ENCODE measurements at places on chromosomes 13 and 19. TPM values are rescaled to one million over a fixed set of nuclear protein-coding genes. Genes with fewer than 3 reads are reported as not detected.

Gene HSPB6
- total RNA-seq, result 251 TPM

Gene RXFP2
- total RNA-seq, result not detected

DNA sequence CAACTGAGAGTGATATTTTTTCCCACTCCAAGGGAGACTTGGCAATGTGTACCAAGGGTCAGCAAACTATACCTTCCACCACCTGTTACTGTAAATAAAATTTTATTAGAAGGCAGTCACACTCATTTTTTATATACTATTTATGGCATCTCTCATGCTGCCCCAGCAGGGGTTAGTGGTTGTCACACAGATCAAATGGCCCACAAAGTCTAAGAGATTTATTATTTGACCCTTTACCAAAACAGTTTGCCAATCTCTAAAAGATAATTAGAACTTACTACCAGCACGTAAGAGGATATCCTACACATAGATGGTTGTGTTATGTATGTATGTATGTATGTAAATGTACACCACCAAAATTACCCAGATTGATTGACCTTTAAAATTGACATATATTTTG, 185.1 kb downstream of the PRR20E start:
- no peak for DNase-seq

- DNase-seq, result no peak
Measured at GRCh38 chr19:7455600-7456296, 33.1 kb downstream of the PEX11G start.

DNA sequence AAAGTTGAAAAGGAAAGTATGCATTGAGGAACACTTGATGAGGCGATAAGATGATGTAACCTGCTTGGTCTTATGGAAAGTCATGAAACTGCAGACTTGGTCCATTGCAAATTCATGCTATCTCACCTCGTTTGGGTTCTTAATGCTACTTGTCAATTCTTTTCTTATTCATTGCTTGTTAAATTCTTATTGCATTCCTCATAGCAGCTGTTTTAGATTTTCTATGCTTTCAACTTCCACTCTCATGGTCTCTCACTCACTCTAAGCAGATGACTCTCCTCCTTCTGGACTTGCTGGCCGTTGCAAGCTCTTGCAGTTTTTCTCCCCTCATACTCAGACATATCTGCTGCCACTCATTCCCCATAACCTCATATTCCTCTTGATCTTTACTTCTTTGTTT, 67.8 kb upstream of the CSNK1A1L start:
- no peak for DNase-seq

Gene PLVAP
- total RNA-seq, result 102 TPM

Gene ZNF45
- 8.4 TPM for total RNA-seq

GRCh38 chr13:110197471-110197870, 109.5 kb downstream of the COL4A1 start:
- DNase-seq, result no peak

- no peak for DNase-seq
Measured at GRCh38 chr19:14119146-14119545, 1.6 kb upstream of the PRKACA start.

DNA sequence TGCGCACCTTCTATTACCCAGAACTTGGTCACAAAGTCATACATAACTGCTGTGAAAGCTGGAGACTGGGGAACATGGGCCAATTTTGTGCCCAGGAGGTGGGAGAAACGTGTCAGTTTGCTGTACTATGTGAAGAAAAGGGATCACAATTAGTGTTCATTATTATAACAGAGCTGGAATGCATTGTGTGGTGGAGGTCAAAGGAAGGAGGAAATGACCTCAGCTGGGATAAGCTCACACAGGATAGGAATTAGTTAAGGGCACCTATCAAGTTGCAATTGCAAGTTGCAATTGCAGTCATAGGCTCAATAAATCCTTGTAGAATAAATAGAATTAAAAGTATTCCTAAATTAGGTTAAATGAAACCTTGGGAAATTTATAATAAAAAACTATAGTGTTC, 103.9 kb upstream of the OBI1 start:
- no peak for DNase-seq

DNA sequence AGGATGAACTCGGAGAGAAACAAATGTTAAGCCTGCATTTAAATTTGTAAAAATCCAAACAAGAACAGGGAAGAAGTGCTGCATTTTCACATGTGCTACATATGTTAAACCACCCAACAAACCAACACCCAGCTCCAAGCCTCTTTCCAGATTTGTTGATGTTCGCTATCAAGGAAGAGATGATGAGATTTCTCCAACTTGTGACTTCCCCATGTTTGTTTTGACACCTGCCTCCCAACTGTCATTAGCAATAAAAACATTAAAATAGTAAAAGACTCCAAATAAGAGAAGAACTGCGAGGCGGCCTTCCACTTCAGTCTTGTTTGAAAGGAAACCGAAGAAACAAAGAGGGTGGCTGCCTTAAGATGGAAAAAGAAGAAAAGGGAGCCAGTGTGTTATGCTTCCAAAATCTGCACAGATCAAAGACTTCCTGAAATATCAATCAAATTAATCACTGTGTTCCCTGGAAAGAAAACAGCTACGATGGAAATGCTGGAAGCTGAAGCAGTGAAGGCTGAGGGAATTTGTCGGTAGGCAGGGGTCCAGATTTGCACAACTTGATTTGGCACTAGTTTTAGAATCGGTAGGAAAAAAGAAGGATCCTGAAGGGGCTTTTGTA, 14.0 kb upstream of the GGACT start:
- DNase-seq, result no peak

Gene ELSPBP1
- not detected for total RNA-seq

Gene ZNF738
- total RNA-seq, result 3.5 TPM

DNA sequence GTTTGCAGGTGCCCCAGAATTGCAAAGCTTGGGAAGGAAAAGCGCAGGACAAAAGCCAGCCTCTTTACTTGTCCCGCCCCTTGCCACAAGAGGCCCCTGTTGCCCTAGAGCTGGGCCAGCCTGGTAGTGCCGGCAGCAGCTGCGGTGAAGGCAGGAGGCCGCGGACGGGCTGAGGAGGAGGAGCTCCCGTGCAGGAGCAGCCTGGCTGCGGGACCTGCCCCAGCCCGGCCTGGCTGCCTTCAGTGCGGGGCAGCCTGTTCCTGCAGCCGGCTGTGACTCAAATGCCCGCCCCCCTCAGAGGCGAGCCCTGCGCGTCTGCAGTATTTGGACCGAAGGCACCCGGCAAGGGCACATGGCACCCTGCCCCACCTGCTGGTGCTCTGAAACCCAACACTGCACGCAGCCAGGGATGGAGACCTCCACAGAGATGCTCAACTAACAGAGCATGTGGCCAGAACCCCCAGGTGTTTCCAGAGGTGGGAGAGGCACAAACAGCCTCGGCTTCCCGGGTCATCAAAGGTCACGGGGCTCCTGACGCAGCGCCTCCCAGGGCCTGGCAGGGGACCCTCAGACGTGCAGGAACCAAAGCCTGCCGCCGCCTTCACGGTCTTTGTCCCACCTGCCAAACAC, 29.7 kb downstream of the NAXD start:
- DNase-seq, result peak; percentile 62

- DNase-seq, result no peak
Measured at GRCh38 chr13:40371531-40372125, 294.8 kb downstream of the FOXO1 start.

DNA sequence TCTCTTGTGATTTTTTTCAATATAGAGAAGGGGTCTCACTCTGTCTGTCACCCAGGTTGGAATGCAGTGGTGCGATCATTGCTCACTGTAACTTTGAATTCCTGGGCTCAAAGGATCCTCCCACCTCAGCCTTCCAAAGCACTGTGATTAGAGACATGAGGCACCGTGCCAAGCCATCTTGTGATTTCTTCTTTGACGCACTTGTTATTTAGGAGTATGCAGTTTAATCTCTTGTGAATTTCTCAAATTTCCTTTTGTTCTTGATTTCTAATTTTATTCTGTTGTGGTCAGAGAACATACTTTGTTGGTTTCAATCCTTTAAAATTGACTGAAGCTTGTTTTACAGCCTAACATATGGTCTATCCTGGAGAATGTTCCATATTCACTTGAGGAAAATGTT, 14.5 kb downstream of the IPO5 start:
- peak; percentile 42 for DNase-seq

Gene KLK3
- total RNA-seq, result not detected

All from left cardiac atrium (tissue), 4 donors.